ENCODE measurements at places on chromosomes 3 and 15. TPM values are rescaled to one million over a fixed set of nuclear protein-coding genes. Genes with fewer than 3 reads are reported as not detected.

GRCh38 chr3:128068156-128068620 is 16.0 kb downstream of the SEC61A1 start:
- DNase-seq = peak; percentile 55

GRCh38 chr3:127445581-127446343 is 144.8 kb downstream of the TPRA1 start:
- no peak for DNase-seq

DNA sequence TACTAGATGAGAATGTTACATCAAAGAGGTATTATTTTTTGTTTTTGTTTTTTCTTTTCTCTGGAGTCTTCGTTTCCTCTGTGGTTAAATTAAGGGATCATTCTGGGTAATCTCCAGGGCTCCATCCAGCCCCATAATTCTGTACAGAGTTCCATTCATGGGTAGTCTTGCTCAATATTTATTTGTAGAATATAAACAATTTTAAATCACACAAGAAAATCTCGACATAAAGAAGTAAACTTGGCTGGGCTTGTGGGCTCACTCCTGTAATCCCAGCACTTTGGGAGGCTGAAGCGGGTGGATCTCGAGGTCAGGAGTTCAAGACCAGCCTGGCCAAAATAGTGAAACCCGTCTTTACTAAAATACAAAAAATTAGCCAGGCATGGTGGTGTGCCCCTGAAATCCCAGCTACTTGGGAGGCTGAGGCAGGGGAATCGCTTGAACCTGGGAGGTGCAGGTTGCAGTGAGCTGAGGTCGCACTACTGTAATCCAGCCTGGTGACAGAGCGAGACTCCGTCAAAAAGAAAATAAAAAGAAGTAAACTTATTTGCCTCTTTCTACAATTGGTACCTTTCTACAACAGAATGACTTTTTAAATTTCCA is 166.8 kb upstream of the TGFBR2 start:
- DNase-seq = no peak

Gene ZMYND10
- 1.1 TPM for polyA plus RNA-seq

DNA sequence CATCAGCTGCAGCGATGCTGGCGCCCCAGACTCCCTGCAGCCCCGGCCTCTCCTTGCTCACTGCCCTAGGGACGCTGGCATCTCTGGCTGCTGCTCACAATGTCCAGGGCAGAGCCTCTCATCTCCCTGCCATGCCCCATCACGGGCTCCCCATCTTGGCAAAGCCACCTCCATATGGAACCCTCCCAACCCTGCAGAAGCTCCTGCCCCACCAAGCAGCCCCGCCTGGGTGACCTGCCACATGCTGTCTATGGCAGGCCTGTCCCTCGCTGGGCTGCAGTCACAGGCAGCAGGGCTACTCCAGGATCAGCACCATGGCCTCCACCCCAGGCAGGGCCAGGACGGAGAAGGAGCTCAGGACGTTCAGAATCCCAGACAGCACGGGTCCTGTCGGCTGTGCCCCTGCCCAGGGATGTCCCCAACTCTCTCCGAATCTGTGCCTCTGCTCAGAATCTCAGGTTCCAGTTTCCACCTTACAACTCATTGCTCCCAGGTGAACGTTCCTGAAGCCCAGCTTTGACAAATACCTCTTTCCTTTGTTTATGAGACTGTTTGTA is 58.4 kb downstream of the PLXNA1 start:
- no peak for DNase-seq

DNA sequence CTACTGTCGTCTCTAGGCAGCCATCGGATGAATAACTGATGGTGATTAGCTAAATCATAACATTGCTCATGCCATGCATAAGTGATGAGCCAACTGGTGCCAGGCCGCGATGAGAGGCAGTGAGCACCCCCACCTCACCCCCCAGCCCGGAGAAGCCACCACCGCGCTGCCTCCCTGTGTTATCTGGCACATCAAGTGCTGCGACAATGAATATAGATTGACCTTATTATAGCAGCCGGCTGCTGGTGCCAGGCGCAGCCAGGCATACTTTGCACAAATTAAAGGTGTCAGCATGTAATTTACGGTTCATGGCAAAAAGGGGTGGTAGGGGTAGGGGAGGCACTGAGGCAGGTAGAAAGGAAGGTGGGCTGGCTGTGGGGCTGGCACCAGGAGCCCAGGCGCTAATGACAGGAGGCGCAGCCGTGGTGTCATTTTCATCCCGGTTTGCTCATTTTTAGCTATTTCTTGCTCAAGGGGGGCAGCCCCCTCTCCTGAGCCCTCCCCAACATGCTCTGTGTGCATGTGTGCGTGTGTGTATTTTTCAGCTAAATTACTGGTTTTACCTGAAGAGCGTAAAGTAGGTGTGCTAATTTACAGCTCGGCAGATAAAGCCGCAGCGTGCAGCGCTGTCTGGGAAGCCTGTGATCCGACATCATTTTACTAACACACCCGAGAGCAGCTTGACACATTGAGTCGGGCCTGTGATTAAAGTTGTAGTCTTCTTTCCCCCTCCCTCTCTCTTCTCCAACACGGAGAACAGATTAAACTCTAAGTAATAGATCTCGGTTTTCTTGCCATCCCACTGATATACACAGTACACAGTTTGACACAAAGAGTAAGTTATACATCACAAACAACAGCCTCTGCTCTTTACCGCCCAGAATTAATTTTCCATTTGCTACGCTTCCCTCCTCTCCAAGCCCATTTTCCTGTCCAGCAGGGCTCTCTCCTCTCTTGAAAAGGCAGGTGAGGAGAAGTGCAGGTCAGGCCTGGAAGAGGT is 212.3 kb downstream of the RPLP1 start:
- no peak for DNase-seq

- no peak for DNase-seq
Measured at GRCh38 chr15:28959326-28959725, 73.6 kb downstream of the APBA2 start.

Data from IMR-90 (cell line).